ENCODE measurements at places on chromosomes 12 and 14.

DNA sequence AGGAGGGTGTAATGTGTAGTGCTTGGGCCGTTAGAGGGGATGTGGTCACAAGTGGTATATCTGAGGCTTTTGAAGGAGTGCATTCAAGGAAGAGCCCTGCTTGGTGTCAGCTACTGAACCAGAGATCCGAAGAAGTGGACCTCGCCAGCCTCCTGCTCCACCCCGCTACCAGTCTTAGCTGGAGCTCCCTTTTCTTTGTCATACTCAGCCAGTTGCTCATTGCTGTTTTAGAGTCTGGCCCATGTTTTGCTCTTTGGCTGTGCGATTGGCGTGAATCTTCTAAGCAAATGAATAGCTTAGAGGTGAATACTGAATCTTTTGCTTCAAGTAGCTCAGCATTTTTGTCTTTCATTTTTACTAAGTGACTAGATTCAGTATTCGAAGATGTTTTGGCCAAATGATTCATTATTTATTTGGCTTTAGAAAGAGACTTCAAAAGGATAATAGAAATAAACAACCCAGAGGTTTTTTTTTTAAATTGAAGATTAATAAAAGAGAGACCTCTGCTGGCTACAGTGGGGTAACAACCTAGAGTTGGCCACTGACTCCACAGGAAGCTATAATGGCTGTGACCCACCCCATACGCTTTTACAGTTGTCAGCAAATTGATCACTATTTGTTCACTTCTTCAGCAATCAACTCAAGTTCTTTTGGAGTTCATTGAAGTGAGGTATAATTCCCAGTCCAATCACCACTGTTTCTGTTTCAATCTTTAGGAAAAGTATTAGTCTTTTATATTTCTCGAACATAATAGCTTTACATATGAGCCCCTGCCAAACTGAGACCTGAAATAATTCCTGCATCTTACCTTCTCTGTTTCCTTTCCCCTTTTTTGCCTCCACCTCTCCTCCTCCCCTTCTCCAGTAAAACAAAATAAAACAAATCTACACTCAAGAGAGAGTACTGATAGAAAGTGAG is 19.9 kb downstream of the CDKN1B start:
- DNase-seq = no peak

GRCh38 chr14:70780396-70781075 is 28.8 kb downstream of the MAP3K9 start:
- DNase-seq = peak; percentile 42

DNA sequence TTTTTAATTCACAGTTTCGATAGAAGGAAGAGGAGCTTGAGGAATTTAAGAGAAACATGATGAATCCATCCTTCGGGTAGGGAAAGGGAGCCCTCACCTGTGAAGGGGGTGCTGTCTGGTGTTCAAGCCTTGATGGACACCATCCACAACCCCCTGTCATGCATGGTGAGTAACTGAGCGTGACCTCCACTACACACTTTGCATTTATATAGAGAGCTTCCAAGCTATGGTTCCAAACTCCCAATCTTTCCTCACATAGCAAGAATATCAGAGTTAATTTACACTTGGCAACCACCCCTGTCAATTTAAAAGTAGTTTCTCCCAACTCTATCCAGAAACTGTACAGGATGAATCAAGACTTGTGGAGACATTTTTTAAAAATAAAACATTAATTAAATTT is 13.1 kb upstream of the NID2 start:
- no peak for DNase-seq

DNA sequence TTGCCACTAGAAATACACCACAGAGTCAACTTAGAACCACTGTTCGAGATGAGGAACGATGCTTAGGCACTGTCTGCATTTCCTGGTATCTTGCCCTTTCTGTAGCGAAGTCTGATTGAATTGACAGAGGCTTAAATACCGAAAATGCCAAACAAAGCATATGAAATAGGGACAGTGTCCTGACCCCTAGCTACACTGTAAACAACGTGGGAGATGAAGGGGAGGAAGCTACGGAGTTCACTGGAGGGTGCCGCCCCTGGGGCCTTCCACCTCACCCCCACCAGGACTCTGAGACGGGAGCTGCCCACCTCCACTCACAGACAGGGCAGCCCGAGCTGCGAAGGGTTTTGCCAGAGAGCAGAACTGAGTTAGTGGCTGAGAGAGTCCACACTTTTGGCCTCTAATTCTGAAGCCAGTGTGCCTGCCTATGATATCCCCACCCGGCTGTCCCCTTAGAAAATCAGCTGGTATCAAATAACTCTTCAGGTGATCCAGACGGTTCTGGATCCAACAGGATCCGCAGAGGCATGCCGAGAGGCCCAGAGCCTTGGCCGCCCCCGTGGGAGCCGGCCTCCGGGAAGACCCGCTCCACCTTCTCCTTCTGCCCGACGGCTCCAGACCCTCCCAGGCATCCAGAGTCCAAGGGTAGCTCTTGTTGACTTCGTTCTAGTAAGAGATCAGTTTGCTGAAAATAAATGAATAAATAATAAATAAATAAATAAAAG is 230.7 kb upstream of the DIO3 start:
- DNase-seq = no peak

DNA sequence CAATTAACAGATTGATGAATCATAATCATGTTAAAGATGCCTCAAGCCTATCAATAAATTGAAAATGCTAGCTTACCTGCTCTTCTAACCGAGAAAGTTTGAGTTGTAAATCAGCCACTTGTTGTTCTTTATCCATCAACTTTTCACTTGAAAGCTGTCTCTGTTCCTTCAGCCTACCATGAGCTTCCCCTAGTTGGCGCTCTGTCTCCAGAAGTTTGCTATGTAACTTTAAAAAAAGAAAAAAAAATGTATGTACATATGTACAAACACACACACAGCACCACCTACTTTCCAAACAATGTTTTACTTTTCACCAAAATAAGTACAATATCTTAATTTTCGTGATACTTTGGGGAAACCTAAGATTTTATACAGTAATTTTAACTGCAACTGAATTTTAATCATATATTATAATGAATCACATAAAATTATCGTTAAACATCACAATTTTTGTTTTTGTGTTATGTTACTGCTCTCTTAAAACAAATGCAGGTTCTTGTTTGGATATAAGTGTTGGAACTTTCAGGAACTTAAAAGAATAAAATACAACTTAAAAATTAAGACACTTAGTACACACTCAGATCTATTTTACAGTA is 101.2 kb downstream of the EEA1 start:
- no peak for DNase-seq

DNA sequence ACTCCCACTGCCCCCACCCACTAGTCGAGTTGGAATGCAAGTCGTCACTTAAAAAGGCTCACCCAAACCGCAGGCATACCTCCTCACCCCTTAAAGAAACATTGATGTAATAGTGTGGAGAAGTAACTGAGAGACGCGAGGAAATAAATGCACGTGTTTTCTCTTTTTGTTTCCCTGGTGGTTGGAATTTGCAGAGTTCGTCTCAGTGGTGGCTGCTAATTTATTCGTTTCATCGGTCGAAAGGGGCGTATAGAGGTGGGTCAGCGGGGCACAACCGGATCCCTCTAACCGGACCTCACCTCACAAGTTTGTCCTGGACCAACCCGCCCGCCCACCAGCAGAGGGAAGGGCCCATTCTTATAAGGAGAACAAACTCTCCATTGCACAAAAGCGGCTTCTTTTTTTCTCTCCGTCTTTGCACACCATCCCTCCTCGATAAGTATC is 5.0 kb upstream of the NPAS3 start:
- no peak for DNase-seq

DNA sequence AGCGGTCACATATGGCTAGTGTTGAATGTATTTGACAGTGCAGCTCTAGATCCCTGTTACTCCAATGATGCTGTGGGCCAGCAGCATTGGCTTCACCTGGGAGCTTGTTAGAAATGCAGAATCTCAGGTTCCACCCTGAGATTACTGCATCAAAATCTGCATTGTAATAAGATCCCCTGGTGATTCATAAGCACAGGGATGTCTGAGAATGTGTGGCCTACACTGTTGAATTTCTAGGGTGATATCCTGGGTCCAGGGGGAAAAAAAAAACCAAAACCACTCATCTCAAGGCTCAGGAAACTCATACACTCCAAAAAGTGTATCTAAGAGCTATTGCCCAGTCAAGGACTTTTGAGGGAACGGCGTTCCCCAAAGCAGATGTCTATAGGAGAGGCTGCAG is 196.8 kb downstream of the PPM1H start:
- DNase-seq = no peak

- no peak for DNase-seq
These were observed 102.9 kb downstream of the ADGRD1 start for GRCh38 chr12:131056626-131057025.

DNA sequence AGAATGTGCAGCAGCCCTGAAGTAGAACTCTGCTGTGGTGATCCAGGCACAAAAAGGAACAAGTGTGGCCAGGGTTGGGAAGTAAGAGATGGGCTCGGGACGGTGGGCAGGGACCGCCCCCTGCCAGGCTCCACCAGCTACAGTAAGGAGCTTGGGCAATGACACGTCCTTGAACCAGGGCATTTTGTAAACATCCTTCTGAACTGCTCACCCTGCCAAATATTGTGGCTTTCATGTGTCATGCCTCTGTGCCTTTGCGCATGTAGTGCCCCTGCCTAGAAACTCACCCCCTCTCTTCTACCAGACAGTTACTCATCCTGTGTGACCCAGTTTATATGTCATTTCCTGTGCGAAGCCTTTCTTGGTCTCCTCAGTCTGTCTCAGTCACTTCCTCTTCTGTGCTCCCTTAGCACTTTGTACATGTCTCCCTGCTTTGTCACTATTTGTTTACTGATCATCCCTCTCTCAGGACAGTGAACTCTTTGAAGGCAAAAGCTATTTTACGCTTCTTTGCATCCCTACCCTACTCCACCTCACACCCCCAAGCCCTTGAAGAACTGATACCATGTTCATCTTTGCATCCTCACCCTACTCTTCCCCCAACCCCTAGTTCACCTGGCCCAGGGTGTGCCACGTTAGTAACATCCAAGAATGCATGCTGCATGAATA is 108.9 kb upstream of the PLEKHG7 start:
- no peak for DNase-seq

DNA sequence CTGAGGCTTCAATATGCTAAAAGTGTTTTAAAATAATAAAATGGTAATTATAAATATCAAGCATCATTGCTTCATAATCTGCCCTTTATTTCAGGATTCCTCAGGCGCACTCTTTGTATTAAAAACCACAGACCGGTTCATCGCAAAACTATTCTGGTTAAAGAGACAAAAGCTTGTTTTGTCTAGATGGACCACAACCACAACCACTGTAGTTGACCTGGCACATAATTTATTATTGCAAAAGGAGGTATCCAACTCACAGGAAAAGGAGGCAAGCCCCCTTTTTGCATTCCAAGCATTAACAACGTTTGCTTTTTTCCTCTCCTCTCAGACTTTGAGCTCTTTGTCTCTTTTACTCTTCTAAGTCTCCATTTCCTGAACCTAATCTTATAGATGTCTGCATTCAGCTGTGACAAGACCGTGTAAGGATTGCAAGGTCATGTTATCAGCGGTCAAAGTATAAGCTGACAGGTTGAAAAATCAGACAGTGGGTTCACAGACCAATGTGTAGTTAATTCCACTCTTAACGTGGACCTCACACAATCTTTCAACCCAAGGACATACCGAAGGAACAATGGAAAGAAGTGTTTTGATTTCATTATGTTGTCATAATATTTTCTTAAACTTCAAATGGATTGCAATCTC is 1057.6 kb downstream of the GALC start:
- no peak for DNase-seq

GRCh38 chr12:44253338-44253856 is 417.5 kb downstream of the TMEM117 start:
- no peak for DNase-seq

DNA sequence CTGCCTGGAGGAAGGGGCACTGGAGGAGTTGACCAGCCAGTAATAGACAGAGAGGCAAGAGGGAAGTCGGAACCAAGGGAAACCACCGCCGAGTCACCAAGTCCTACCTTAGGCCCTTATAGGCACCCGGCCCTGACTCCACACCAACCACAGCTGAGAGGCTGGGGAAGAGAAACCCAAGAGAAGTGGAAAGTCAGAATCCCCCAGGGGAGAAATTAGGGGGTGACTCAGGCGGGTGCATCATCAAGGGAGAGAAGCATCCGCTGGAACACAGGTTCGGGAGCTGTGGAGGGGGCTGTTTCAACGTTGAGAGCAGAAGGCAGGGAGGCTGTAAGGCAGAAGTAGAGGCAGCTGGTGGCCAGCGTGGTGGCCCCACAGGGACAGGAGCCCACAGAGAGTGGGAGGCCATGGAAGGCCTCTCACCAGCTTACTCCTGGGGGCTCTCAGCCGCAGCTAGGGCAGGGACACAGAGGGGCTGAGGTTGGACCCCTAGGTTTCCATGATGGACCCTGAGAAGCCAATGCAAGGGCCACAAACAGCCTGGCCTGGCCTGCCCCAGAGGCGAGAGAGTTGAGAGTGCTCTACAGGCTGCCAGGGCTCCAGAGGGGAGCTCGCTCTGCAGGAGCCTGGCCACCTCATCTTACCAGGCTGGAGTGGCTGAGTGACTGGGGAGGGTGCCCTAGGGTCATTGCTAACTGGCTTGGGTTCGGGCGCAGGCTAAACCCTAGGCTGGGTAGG is 1.4 kb upstream of the TRMT61A start:
- DNase-seq = peak; percentile 32

DNA sequence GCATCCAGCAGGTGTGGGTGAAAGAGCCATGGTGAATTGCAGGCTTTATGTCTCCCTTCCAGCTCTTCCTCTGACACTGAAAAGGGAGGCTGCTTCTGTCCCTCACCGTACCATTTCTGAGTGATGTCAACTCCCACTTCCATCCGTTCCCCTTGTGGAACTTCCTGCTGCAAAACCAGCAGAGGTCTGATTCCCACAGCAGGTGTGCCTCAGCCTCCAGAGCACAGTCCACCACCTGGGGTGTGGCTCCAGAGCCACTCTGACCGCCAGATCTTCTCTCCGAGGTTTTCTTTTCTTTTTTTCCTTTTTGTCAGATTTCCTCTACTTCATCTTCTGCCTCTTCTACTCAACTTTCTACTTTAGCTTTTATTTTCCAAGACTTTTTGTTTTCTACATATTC is 62.7 kb downstream of the CDC42BPB start:
- no peak for DNase-seq

GRCh38 chr14:96455588-96455987 is 46.6 kb upstream of the PAPOLA start:
- no peak for DNase-seq

- DNase-seq = no peak
These were observed 68.1 kb downstream of the NUAK1 start for GRCh38 chr12:106070611-106071010.

DNA sequence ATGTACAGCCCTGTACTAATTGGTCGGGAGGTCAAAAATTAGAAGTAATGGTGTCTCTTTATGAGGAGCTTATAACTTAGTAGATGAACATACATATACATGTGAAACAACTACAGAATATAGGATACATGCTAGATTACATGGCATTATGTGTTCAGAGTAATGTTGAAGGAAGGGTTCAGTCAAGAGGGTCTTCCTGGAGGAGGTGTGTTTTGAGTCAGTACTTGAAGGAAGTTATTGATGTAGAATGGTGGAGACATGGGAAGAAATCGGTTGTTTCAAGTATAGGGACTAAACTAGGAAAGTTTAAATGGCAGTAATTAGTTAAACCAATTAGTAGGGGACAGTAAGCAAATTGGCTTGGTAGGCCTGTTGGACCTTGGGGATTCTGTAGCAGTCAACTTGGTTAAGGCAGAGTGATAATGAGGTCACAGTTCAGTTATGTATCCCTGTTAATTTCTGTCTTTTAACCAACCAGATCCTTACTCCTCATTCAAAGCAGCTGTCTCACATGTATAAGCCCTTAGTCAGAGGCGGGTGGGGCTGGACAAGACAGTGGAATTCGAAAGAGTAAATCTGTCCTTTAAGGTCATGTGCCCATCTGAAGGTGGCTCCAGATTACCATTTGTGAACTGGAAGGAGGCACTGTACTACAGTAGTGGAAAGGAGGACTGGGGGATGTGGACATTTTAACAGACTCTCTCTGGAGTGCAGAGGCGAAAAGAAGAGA is 3.5 kb upstream of the ANKRD52 start:
- DNase-seq = no peak
